Anterior cingulate cortex (tissue), 58 donors: ENCODE measurements at places on chromosomes 7 and 10.
A peak's percentile ranks its signal among the peaks of the same experiment; 100 is the strongest.

DNA sequence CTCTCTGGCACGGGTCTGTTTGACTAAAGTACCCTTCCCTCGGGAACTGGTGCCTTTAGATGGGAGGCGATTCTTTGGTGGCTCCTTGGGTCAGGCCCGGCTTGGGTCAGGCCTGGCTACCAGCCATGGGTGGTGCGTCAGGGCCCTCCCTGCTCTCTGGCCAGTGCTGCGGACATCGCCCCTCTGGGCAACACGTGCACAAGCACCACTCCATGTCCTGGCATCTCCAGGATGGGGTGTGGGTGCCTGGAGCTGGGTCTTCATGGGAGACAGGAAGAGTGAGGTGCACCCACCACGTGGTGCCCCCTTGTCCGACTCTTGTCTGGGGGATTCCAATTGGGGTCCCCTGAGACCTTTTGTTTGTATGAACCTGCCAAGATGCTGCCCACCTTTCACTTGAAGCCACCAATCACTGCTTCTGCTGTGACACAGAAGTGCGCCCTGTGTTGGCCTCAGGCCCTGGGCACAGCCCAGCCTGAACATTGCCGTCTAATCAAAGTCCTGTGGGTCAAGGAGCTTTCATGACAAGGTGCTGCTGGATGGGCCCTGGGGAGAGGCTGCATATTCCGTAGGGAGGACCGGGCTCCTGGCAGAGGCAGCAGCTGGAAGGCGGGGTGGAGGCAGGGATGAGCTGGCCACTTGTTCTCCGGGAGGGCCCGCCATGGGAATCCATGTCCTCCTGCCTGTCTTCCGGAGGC lies 11.1 kb upstream of the PWWP2B start:
- DNase-seq = no peak

GRCh38 chr10:50997461-50997860 lies 76.8 kb upstream of the PRKG1 start:
- DNase-seq = no peak

- peak; percentile 41 for DNase-seq
Observed at GRCh38 chr10:97974526-97975525, 55.6 kb downstream of the CRTAC1 start.

DNA sequence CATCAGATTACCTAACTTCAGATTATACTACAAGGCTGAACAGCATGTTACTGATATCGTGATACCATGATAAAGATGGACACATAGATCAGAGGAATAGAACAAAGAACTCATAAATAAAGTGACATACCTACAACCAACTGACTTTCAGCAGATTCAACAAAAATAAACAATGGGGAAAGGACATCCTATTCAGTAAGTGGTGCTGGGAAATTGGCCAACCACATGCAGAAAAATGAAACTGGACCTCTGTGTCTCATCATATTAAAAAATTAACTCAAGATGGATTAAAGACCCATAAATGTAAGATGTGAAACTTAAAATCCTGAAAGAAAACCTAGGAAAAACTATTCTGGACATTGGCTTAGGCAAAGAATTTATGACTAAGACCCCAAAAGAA lies 158.6 kb downstream of the ZEB1 start:
- DNase-seq = no peak

DNA sequence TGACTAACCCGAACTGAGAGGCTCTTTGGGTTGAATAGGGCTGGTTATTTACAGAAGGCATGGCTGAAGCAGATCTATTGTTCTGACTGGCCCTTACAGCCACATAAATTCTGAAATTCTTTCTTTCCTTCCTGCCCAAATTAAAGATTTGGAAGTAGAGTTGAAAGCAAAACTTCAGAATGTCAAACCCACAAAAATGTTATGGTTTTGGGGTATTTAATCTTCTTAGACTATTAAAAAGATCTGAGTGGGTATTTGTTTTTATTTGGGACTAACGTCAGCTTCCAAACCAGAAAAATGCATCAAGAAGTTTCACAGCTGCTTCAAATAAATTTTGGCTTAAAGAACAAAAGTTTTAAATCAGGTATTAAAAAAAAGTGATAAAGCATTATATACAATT lies 124.5 kb downstream of the AHR start:
- no peak for DNase-seq

DNA sequence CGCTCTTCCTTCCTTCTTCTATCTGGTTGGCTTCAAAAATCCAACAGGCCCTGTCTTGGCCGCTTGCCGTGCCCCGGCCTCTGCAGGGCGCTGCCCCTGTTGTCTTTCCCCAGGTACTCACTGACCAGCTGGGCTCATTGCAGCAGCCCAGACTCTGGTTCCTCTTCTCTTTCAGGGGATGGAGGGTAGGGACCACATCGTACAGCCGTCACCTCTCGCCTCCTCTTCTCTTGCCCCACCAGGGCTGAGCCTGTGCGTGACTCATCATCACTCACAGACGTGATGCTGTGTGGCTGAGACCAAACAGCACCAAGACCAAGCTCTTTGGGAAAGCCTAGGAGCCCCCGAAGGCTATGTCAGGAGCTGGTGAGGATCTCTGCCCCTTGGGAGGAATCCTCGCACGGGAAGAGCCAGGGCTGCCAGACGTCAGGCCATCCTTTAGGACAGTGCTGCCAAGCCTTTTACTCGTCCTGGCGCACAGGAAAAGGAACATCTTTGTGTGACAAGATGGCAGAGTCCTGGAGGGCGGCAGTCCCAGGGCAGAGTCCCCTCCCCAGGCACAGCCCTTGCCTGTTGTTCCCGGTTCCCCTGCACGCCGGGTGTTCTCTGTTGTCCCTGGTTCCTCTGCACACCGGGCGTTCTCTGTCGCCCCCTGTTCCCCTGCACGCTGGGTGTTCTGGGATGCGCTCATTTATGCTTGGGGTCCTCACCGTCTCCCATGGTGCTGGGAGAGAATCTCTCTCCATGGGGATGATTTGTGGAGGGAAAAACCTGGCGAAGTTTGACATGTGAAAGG lies 188.5 kb upstream of the SHH start:
- no peak for DNase-seq

- no peak for DNase-seq
Observed at GRCh38 chr10:14322526-14323188, 8.1 kb downstream of the FRMD4A start.

DNA sequence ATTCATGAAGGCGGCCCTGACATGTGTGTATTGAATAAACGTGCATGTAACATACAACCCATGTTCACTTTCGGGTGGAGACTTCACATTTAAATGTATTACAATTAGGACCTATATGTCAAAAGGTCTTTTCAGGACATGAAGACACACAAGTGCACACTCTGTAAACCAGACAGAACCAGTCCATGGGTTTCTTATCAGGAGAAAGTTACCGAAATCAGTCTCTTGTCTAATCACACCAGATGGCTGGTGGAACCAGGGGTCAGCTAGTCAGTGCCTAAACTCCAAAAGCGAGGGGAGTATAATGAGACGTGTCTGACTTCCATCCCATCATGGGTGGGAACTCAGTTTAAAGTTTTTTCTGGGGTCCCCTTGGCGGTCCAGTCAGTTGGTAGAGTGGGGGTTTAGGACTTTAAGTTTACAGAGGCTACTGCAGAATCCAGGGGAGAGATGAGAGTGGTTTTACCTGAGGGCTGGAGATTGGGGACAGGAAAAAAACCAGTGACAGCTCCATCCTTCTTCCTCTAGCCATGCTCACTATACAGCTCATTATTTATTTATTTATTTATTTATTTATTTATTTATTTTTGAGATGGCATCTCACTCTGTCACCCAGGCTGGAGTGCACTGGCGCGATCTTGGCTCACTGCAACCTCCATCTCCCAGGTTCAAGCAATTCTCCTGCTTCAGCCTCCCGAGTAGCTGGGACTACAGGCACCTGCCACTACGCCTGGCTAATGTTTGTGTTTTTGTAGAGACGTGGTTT lies 251.3 kb upstream of the LYZL1 start:
- no peak for DNase-seq

- no peak for DNase-seq
Observed at GRCh38 chr7:1853986-1854865, 184.1 kb downstream of the ELFN1 start.

GRCh38 chr10:114655671-114656070 lies 2.4 kb downstream of the ABLIM1 start:
- no peak for DNase-seq

DNA sequence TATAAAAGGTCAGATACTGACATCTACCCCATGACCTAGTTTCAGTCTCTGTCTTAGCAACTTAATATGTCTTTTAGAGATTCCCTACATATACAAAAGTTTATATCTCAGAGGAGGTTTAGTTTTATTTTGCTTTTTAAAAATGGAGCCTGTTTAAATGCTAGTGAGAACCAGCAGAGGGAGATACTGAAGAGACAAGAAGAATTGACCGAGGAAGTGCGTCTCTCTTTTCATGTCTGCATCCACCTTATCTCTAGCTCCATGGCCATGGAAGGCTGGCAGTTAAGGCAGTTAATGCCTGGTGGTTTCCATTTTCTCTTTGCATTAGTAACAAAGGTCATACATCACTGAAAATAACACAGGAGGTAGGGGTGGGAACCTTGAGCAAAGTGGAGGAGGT lies 10.7 kb downstream of the SUV39H2 start:
- no peak for DNase-seq

DNA sequence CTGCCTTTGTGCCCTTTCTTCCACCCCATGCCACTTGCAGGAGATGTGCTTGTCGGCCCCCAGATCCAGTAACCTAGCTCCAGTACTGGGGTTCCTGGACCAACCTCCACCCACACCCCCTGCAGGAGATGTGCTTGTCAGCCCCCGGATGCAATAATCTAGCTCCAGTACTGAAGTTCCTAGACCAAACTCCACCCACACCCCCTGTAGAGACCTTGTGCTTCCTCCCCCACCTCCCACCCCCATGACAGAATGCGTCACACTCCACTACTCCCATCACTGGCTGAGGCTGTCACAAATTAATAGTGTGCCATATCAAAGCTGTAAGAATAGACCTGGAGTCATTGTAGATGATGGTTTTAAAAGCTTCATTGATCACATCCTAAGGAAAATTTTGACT lies 185.0 kb downstream of the BICC1 start:
- DNase-seq = no peak

GRCh38 chr10:109996766-109997171 lies 11.0 kb upstream of the ADD3 start:
- DNase-seq = no peak

- no peak for DNase-seq
Observed at GRCh38 chr7:82428186-82428961, 15.2 kb downstream of the CACNA2D1 start.

DNA sequence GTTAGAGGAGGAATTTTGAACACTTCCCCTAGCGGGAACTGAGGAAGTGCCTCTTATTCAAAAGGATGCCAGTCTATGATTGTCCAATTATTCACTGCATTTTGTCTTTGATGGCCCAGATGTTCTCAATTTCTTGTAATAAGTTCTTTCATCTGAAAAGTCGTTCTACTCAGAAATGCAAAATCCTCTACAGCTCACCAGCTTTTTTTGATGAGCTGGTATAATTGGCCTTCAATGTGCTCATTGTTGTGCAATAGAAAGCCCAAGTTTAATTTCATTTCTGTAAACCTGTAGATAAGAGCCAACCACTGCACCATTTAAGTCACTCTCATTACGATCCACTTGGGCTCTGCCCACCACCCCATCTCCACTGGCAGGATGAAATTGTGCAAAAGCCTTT lies 978.7 kb upstream of the AUTS2 start:
- no peak for DNase-seq

GRCh38 chr10:51653025-51653424 lies 46.4 kb downstream of the CSTF2T start:
- DNase-seq = no peak

DNA sequence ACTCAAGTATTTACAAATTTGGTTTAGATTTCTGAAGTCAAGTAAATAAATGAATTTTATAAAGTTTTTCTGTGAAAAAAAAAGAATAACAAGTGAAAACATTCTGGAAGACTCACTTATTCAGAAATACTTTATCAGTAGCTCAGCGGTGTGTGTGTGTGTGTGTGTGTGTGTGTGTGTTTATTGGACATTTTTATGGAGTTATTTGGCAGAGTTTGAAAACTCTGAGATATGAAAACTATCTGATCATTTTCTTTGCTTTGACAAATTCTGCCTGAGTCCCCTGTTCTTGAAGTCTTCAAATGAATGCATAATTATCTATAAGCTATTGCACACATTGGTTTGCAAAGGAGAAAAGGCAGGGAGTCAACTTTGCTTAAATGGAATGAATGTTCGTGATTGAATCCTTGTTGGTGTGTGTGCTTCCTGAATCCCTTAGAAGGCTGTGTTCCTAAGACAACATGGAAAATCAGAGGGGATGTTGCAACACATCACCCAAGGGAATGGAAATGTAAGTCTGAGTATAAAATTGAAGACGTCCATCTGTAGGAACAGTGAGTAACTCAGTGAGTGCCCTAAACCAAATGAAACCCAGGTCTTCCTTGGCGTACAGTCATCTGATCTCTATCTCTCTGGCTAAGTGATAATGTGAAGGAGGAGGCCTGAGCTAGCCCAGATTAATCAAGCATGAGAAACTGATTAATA lies 160.9 kb downstream of the REEP3 start:
- no peak for DNase-seq

GRCh38 chr10:5540080-5540479 lies 15.3 kb downstream of the CALML3 start:
- DNase-seq = no peak

DNA sequence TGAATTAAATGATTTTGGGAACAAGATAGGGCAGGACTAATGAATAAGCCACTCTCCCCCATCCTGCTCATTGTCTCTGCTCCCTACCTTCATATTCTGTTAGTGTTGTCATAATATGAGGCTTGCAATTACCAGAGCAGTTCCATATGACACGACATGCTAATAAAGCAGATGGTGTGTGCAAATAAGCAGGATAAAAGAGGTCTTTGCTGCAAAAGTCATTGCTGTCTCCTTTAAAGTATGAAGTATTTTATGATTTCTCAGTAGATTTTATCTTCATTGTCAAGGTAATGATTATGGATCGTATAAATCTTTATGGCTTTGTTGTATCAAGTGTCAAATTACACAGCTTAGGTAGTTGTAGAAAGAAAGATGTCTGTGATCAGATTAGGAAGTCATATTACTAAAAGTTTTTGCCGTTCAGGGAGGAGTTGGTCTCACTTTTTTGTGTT lies 114.8 kb downstream of the SDK1 start:
- no peak for DNase-seq

- DNase-seq = peak; percentile 56
Observed at GRCh38 chr10:5890452-5890915, 441 bp downstream of the FBH1 start.

GRCh38 chr7:52925332-52925731 lies 110.1 kb upstream of the POM121L12 start:
- DNase-seq = no peak

DNA sequence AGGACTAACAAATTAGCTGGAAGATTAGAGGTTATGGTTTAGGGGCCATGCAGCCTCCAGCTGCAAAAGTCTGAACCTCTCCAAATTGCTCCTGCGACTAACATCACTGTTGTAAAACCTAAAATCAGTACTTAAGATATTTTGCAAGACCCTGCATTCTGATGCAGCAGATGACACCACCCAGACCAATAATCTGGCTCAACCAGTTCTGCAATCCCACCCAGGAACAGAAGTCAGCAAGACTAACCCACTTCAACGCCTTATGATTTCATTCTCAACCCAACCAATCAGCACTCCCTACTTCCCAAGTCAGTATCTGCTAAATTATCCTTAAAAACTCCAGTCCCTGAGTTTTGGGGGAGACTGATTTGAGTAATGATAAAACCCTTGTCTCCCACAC lies 250.8 kb upstream of the MBL2 start:
- no peak for DNase-seq

GRCh38 chr10:69644658-69645295 lies 14.7 kb downstream of the FAM241B start:
- peak; percentile 33 for DNase-seq
